Activated CD4-positive, alpha-beta T cell treated with anti-CD3 and anti-CD28 coated beads, Interleukin-10, Interleukin-2, amounts not matched to agents 100 ng/mL and 50 ng/mL, durations not matched to agents 16 hours and 8 hours (primary cell): ENCODE measurements at places on chromosomes 11 and 22.

DNA sequence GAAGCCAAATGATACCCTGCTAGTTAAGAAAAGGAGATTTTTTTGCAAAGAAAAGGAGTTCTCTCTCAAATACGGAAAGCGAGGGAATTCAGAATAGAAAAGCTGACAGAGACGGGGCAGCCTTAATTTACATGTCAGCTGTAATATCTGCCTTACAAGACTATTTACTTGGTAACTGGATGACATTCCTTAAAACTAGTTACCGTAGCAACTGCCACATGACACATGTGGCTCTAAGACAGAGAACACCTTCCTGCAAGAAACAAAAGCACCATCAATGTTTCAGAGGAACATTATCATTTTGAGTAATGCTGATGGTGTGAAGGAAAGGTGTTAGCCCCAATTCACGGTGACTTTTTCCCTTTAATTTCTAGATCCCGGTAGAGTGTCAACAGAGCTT is 222.1 kb downstream of the LRRC4C start:
- no peak for DNase-seq

DNA sequence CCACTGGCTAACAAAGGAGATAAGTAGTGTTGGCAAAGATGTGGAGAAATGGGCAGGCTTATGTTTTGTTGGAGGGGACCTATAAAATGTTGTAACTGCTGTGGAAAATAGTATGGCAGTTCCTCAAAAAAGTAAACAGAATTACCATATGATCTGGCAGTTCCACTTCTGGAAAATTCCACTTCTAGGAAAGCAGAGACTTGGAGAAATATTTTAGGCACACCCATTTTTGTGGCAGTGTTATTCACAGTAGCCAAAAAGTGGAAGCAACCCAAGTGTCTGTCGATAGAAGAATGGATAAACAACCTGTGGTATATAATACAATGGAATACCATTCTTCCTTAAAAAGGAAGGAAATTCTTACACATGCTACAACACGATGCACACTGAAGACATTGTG is 57.0 kb upstream of the ADORA2A start:
- no peak for DNase-seq

- no peak for DNase-seq
Observed at GRCh38 chr22:46143491-46144147, 6.7 kb upstream of the PPARA start.

- peak; percentile 21 for DNase-seq
Observed at GRCh38 chr11:129894278-129895125, 876 bp downstream of the NFRKB start.

DNA sequence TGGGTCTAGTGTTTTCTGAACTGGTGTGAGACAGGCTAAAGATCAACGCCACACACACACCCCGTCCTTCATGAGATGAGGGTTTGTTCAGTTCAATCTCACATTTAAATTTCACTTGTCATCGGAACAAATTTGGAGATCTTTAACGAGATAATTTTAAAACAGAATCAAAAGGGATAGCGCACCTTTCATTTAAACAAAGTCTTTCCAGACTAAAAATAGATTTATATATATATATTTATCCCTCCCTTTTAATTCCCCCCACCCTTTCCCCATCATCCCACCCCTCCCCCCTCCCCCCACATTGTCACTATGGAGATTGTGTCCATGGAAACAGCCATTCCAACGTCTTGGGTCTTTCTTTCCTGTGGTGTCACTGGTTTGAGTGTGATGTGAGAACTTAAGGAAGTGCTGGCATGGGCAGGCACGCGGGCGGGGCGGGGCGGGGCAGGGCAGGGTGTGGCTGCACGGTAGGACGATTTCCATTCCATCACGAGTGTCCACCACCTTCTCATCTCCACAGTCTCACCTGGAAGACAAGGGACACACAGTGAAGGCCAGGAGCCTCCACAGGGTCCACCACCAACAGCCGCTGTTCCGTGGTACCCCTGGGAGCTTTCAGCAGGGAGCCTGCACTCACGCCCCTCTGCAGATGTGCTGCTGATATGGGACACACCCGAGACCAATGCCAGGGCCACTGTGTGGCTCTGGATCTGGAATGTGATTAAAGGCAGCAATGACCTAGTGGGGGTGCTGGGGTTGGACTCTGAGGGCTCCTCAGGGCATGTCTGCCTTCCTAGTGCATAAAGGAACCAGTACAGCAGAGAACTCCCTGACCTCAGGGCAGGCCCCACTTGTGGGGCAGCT is 30.5 kb upstream of the CYP2D6 start:
- no peak for DNase-seq

DNA sequence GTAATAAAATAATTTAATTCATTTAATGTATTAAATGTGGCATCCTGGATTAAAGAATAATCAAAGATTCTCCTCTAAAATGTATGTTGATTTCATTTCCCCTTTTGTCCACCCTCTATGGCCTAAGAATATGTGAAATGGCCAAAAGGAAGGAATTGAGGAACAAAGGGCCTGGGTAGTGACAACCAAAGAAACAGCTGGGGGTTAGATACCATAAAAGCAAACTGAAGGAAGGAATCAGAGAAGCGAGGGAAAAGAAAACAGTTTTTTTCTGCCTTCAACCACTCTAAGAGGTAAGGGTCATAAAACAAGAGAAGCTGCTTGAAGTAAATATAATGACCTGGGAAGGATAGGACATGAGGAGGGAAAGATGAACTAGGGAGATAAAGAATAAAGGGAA is 139.3 kb downstream of the FAM76B start:
- no peak for DNase-seq

DNA sequence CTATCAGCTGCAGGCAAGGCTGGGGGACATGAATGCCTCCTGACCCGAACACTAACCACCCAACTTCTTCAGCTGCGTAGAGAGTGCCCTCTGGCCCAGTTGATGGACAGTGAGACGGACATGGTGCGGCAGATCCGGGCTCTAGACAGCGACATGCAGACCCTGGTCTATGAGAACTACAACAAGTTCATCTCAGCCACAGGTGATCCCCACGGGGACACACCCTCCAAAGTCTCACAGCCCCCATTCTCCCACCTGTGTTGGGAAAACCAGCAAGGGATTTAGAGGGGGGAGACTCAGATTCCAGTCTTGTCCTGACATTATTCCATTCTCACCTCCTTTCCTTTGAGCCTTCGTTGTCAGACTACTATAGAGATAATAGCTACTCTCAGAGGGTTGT is 912 bp downstream of the VPS51 start:
- no peak for DNase-seq

DNA sequence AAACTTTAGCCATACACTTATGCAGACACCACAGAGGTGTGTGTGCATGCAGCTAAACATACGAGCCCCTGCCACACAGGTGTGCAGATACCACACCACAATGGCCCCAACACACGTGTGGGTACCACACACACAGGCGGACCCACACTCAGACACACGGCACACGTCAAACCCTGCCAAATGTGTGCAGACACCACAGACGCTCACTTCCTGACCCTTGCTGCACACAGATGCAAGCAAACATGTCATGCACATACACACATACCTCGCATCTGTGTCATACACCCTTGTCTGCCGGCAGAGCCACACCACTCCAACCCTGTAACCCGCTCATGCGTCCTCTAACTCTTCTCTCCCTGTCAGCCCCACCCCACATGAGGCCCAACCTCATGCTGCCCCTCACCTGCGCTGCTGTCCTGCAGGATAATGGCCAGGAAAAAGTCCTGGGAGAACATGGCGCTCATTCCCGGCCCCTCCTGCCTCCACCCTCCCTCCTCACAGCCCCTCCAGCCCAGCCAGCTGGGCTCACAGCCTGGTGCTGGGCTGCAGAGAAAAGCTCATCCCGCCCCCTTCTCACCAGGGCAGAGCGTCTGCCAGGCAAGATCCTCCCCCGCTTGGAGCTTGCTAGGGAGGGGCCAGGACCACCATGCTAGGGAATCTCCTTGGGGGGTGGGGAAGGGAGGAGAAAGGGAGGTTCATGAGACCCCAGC is 14.2 kb downstream of the SMPD1 start:
- DNase-seq: peak; percentile 18

GRCh38 chr11:79291948-79292347 is 148.9 kb downstream of the TENM4 start:
- DNase-seq: no peak

- no peak for DNase-seq
Observed at GRCh38 chr11:73310661-73311393, 2.8 kb downstream of the ARHGEF17 start.

DNA sequence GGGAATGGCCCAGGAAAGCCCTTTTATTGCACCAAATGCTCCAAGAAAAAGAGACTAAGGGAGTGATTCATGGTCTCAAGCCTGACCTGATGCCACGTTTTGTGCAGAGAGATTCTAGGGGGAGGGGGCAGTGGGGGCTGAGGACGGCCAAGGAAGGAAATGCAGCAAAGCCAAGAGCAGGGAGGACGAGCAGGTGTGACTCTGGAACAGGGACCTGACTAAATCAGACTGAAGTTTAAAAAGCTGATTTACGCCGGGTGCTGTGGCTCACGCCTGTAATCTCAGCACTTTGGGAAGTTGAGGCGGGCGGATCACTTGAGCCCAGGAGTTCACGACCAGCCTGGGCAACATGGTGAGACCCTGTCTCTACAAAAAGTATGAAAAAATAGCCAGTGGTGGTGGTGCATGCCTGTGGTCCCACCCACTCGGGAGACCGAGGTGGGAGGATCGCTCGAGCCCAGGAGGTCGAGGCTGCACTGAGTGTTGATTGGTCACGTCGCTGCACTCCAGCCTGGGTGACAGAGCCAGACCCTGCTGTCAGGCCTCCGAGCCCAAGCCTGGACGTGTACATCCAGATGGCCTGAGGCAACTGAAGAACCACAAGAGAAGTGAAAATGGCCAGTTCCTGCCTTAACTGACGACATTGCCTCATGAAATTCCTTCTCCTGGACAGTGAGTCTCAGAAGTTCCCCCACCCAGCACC is 10.8 kb upstream of the IFITM3 start:
- DNase-seq: no peak

GRCh38 chr11:114088216-114088615 is 28.7 kb downstream of the ZBTB16 start:
- DNase-seq: no peak

DNA sequence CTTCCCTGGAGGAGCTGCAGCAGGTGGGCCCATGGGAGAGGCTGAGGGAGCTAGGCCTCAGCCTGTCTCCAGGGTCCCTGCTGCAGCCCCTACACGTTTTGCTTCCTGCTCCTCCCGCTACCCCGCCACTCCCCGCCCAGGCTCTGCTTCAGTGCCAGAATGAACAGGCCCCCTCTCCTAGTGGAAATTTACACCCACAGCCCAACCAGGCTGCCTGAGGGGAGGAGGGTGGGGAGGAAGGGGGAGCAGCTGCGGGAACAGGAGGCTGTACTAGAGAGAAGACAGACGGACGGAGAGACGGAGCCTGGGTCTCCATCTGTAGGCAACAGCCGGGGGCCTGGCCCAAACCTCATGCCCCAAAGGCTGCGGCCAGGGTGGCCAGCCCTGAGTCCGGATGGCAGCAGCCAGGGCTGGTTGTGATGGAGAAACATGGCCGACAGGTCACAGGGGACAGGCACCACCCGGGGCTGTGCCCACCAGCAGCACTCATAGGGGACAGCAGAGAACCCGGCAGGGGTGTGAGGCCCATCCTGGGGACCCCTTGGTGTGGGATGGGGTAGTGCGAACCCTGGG is 20.6 kb downstream of the FLRT1 start:
- no peak for DNase-seq

GRCh38 chr11:113077379-113077778 is 116.2 kb downstream of the NCAM1 start:
- no peak for DNase-seq

DNA sequence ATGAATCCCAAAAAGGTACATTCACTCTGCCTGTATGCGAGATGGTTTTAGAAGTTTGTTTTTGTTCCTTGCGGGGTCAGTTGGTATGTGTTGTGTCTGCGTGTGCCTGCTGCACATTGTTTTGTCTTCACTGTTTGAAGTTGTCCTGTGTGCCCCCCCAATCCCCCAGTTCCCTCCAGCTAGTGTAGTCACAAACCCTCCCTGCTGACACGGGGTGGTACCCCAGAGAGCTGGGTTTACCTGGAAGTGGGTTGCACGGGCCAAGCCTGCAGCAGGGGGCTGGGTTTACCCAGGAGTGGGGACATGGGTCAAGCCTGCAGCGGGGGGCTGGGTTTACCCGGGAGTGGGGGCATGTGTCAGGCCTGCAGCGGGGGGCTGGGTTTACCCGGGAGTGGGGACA is 22.2 kb downstream of the CTTN start:
- DNase-seq: no peak

GRCh38 chr11:20207781-20208621 is 47.7 kb upstream of the DBX1 start:
- no peak for DNase-seq

- DNase-seq: no peak
Observed at GRCh38 chr11:8814209-8814922, 96.6 kb upstream of the AKIP1 start.

DNA sequence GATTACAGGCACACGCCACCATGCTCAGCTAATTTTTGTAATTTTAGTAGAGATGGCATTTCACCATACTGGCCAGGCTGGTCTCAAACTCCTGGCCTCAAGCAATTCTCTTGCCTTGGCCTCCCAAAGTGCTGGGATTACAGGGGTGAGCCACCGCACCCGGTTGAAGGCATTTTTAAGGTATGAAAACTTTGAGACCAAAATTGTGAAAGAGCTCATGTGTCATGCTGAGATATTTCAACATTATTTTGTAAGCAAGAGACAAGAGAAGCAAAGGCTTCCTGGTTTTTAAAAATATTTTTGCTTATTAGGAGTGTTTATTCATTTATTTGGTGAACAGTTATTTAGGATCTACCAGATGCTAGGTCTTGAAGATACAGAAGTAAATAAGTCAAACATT is 6.8 kb downstream of the NHERF4 start:
- no peak for DNase-seq

DNA sequence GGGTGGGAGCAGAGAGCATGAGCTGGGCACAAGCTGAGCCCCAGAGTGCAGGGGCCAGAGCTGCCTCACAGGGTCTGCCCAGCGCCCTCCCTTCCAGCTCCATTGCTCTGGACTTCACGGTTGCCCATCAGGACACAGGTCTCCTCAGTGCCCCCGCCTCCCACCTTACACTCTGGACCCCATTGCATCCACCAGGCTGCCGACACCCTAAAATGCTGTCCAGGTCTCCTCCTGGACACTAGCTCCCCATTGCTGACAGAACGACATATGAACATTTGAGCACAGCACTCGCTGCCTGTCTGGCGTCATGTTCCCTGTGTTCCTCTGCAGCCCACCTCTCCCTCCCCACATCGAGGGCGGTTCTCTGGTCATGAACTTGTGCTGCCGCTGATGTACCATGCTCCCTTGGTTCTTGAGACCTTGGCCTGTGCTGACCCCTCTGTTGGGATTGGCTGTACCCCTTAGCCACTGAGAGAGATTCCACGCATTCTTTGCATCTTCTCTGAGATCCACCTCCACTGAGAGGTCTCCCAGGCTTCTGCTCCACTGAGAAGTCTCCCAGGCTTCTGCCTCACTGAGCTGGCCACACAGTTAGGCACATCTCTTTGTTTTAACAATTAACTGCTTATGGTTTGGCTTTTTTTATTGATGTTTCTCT is 34.2 kb upstream of the NECTIN1 start:
- DNase-seq: no peak
